PC-3 (cell line): ENCODE measurements at places on chromosomes 3 and 15. TPM values are rescaled to one million over a fixed set of nuclear protein-coding genes. Genes with fewer than 3 reads are reported as not detected.

- no peak for DNase-seq
Observed at GRCh38 chr3:129305592-129306091, 27.0 kb downstream of the HMCES start.

- peak; percentile 63 for DNase-seq
Observed at GRCh38 chr15:70149667-70150404, 52.1 kb upstream of the TLE3 start.

DNA sequence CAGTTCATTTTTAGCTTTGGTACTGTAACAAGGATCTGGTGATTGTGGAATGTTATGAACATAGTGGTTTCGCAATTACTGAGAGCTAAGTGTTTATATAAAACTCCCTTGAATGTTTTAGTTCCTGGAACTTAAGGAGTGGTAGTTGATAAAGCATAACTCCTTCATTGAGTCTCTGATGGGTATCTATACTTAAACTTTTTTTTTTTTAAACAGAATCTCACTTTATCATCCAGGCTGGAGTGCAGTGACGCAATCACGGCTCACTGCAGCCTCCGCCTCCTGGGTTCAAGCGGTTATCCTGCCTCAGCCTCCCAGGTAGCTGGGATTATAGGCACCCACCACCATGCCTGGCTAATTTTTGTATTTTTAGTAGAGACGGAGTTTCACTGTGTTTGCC, 11.3 kb downstream of the PRKCI start:
- peak; percentile 27 for DNase-seq

DNA sequence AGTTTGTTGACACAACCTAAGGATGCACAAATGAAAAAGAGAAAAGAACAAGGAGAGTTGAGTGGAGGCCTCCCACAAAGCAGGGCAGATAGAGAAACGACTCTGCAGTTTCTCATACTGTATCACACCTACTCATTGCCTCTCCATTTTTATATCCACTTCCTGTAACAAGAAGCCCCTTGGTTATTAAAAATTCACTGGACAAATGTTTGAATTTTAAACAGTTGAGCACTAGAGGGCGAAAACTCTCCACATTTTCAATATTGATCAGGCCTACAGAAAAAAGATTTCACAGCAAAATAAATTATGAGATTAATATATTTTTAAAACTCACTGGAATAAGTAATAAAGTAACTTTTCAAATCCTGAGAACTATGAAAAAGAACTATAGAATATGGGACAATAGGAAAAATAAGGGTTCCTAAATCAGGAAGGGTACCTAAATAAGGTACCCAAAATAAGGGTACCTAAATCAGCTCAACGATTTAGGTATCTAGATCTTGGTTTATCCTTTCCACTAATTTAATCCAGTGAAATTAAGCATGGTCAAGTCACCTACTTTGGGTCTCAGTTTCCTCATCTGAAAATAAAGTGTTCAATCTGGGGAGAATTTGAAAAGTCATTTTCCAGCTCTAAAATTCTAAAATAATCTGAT, 47.0 kb upstream of the PPIB start:
- DNase-seq, result peak; percentile 68

Gene CKMT1A
- 1.7 and 4.4 TPM in 2 replicates for total RNA-seq
